ENCODE measurements at places on chromosomes 12 and 14. TPM values are rescaled to one million over a fixed set of nuclear protein-coding genes. Genes with fewer than 3 reads are reported as not detected.

- H3K27ac ChIP-seq = no peak overlapping the region
- no peak overlapping the region for H3K4me3 ChIP-seq
- peaks cover 5% of the 10 kb centered on the region for H3K4me1 ChIP-seq
- no peak for DNase-seq
Observed at GRCh38 chr14:22379727-22380126, 209.3 kb downstream of the DAD1 start.

DNA sequence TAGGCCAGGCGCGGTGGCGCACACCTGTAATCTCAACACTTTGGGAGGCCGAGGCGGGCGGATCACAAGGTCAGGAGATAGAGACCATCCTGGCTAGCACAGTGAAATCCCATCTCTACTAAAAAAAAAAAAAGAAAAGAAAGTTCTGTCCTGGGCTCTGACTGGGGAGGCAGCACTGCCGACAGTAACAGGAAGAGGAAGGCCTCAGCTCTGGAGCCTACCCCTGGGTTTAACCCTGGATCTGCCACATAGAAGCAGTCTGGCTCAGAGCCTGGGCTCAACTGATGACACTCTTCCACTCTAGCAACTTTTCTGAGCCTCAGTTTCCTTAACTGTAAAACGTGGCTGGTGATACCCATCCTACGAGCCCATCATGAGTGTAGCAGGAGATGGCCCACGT is 60.5 kb downstream of the ACTN1 start:
- H3K4me1 ChIP-seq = no peaks in the 10 kb centered on the region
- no peaks in the 10 kb centered on the region for H3K27me3 ChIP-seq
- no peak overlapping the region for H3K4me3 ChIP-seq

Gene LRFN5
- 0.90 TPM for total RNA-seq

DNA sequence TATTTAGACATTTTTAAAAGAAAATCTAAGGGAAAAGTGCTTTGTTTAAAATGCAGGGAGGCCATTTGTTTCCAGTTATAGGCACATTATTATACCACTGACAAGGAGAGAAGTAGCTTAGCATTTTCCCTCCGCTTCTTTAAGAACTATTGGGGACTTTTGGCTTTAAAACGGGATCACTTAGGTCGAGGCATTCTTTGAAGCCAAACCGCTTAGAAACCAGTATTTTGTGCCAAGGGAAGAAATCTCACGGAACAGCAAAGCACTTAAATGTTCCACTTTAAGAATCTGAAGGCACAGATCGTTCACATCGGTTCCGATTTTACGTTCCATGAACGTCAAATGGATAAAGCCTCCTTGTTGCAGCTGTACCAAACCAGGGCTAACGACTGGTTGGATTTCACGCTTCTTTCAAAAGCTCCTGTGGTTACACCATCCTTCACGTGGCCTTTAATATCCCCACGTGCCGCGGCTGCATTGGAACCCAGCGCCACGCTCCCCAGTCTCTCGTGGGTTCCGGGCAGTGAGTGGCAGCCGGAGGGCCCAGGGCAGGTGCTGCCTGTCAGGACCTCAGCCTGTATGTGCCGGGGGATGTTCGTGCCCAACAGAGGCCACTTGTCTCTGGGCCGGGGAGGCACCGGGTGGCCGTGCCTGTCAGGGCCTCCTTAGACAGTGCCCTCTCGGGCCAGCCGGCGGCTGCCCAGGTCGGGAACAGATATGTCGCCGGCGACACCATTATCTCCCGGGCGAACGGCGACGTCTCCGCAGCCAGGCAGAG is 195.4 kb downstream of the KIF26A start:
- DNase-seq = no peak
- no peaks in the 10 kb centered on the region for H3K27me3 ChIP-seq
- H3K4me3 ChIP-seq = no peak overlapping the region
- H3K4me1 ChIP-seq = no peaks in the 10 kb centered on the region
- H3K36me3 ChIP-seq = no peaks in the 10 kb centered on the region

Gene PRR4
- 1.5 TPM for total RNA-seq

DNA sequence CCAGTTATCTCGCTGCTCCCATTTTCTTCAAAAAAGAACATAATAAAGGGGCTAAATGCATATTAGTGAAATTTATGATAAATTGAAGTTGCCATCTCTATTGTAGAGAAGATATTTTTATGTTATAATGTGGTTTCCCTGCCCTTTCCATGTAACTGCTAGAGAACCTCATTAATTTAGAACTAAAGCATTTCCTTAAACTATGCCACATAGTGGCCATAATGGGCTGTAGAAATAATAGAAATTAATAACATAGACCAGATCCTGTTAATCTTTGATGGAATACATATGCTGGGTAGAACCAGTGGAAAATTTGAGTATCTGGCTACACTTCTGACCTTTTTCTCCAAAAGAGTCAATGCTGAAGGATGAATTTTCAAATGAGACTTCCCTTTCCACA is 376.7 kb downstream of the PDZRN4 start:
- no peak overlapping the region for H3K27ac ChIP-seq
- H3K27me3 ChIP-seq = no peaks in the 10 kb centered on the region
- DNase-seq = no peak

Gene RIMKLB
- total RNA-seq = 44.1 TPM

- H3K27ac ChIP-seq = no peak overlapping the region
- no peak overlapping the region for H3K4me3 ChIP-seq
- no peaks in the 10 kb centered on the region for H3K36me3 ChIP-seq
- H3K27me3 ChIP-seq = no peaks in the 10 kb centered on the region
- H3K4me1 ChIP-seq = peaks cover 3% of the 10 kb centered on the region
- no peak for DNase-seq
Observed at GRCh38 chr14:24246765-24247212, 4.4 kb upstream of the TINF2 start.
